ENCODE measurements at places on chromosomes 7 and 10.

DNA sequence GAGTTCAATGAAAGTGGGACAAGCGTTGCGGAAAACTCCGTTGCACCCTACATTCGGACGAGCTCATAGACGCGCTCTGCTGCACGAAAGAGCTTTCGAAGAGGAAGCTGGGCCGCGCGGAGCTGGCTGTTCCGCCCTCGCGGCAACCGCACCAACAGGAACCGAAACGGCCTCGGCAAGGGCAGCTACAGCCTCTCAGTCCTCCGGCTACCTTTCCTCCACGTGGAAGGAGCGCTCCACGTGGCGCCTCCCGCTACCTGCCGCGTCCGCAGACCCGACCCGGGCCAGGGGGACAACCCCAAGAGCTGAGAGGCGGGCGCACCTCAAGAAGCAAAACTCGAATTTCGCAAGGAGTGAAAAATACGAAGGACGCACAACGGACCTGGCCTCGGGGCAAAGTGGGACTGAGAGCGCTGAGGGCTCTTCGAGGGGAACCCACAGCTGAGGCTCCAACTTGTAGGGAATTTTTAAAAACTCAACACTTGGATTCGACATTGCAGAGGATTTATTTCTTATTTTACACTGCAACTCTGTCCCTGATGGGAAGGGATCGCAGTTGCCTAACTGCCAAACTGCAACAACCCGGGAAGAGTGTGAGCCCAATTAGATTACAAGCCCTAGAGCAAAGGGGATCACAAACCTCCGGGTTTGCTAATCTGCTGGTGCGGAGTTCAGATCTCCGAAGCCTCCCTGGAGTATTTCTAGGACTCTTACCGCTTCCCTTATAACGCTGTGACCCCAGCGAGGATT lies 1.4 kb downstream of the HPSE2 start:
- no peak for DNase-seq

DNA sequence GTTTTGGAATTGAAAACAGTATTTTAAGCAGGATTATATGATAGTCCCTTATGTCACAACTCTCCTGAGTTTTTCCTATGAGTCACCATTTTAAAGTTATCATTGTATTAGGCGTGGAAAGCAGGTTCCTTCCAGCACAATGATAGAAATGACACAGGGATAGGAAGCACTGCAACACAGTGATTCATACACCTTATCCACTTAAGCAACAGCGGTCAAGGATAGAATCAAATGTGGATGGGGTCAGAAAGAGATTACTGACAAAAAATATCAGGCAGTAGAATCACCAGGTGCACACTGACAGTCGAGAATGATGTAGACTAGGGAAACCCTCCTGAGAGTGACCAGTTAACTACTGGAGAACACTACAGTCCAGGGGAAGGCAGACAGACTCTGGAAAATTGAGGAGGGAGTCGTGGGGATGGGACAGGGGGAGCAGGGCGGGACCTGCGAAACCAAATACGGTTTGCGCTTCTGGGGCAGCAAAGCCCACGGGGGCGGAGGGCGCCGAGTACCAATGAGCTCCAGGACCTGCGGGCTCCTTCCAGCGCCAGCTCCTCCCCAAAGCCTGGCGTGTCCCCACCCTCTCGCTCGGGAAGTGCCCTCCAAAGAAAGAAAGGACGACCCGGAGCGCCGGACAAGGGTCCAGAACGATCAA lies 479 bp downstream of the PNPLA8 start:
- peak; percentile 95 for DNase-seq

DNA sequence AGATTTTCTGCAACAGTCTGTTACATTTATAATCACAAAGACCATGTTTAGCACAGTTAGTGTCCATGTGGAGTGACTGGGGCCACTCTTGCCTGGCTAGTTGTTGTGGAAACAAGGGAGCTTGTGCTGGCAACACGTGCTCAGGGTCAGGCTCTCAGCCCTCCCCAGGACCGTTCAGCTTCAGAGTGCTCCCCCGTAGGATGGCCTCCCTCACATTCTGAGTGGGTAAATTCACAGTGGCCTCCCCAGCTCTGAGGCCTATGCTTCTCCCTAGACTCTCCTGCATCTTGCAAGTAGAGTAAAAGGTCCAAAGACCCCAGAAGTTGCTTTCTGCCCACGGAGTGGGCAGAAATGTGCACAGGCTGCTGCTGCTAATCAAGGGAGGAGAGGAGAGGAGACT lies 122.3 kb downstream of the ADCY1 start:
- DNase-seq: no peak

DNA sequence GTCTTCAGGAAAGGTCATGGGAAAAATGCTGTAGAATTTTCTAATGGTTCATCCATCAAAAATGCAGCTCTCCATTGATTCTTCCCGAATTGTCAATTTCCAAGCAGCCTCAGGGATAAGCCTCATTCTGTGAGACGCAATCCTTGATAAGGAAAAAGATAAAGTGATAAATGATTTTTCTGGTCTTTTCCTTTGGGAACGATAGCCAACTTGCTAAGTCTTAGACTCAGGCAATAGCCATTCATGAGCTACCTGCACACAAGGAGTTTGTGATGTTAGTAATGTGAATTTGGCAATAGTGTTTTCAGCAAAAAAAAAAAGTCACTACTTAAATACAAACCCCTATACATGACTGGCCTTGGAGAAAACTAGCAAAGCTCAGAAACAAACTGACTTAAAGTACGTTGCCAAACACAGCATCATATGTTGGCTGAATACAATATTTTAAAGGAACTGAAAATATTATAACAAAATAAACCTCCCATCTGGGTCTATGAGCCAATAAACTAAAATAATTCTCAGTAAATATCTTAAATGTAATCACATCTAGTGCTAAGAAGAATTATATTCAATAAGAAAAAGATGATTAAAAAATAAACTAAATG lies 75.5 kb downstream of the KLF6 start:
- no peak for DNase-seq

GRCh38 chr10:125991392-125991791 lies 95.0 kb downstream of the FANK1 start:
- no peak for DNase-seq

GRCh38 chr7:29274146-29275017 lies 79.8 kb downstream of the CHN2 start:
- peak; percentile 31 for DNase-seq

GRCh38 chr7:39392151-39392550 lies 174.1 kb upstream of the YAE1 start:
- DNase-seq: no peak

- no peak for DNase-seq
Measured at GRCh38 chr7:131459256-131459655, 97.2 kb downstream of the PODXL start.

DNA sequence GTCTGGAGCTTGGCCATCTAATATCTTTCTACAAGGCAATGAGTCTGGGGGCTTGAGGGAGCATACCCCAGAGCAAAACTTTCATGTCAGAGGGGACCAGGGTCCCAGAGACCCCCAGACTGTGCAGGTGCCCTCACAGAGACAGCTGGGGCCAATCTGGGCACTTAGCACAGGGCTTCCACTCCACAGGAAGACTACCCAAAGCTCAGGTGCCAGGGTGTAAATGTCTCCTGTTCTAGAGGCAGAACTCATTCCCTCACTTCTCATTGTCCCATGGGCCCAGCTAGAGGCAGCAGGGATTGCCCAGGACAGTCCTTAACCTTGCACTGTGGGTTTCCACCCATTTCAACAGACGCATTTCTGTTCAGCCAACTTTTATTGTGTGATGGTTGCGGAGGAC lies 246.9 kb downstream of the ACTR3B start:
- no peak for DNase-seq

GRCh38 chr10:43055991-43056567 lies 20.8 kb upstream of the RET start:
- no peak for DNase-seq

DNA sequence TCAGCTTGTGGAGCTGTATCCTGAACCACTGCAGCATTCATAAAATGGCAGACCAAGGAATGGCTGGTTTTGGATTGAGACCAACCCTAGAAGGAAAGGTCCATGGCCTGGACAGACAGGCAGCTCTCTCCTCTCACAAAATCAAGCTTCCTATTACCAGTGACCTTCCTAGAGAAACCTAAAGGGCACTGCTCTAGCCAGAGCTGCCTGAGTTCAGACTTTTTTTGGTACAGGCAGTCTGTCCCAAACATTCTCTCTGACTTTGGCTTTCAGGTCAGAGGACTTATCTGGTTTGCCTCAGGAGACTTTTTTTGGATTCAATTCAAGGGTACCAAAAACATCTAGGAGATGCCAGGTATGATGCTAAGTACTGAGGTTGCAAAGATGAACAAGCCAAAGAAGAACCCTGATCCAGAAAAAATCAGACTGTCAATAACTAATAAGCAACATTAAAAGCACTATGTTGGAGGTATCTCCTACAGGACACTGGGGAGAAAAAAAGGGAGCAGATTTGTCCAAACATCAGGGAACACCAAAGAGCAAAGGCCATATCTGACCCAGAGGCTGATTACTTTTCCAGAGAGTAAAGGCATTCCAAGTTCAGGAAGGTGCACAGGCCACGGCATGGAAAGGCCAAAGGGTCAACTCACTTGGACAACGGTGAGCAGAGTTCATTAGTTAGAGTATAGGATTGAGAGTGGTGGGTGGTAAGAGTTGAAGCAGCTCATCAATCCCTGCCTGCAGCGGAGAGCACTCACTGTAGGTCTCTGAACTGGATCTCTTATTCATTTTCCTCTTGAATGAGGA lies 169.0 kb downstream of the CPEB3 start:
- DNase-seq: no peak

GRCh38 chr7:105497016-105497415 lies 25.1 kb downstream of the PUS7 start:
- no peak for DNase-seq

Measured in DMS 273 treated with DMSO at 0.1 percent for 48 hours (cell line).